IPS DF 6.9 (cell line): ENCODE measurements at places on chromosomes 12 and 14.

GRCh38 chr12:128932521-128932920 lies 79.2 kb downstream of the GLT1D1 start:
- no peak for DNase-seq

GRCh38 chr14:89320381-89321000 lies 96.5 kb downstream of the FOXN3 start:
- DNase-seq: no peak

GRCh38 chr14:68148276-68148675 lies 328.7 kb downstream of the RAD51B start:
- no peak for DNase-seq

DNA sequence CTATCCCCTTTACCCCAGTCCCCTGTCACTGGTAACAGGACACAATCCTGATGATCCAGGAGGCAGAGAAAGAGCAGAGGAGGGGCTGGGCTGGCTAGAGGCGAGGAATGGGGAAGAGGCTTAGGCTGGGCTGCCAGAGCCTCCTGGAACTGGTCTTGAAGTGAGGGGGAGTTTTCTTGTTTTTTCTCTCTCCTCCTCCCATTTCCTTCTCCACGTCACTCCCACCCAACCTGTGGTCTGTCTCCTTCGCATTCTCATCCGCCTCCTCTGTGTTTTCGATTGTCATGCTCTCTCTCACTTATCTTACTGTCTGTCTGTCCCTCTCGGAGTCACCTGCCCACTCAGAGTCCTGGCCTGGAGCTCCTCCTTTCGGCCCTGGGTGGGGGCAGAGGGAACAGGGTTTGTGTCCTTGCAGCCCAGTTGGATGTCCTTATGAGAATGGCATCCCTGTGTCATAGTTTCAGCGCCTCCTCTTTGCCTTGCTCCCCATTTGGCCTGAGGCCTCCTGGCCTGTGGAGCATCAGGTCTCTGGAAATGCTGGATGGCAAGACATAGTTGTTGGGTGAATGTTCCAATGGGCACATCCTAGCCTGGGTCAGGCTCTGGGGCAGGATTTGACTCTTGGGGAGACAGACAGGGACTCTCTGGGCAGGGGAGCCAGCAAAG lies 3.4 kb upstream of the KRT80 start:
- no peak for DNase-seq

DNA sequence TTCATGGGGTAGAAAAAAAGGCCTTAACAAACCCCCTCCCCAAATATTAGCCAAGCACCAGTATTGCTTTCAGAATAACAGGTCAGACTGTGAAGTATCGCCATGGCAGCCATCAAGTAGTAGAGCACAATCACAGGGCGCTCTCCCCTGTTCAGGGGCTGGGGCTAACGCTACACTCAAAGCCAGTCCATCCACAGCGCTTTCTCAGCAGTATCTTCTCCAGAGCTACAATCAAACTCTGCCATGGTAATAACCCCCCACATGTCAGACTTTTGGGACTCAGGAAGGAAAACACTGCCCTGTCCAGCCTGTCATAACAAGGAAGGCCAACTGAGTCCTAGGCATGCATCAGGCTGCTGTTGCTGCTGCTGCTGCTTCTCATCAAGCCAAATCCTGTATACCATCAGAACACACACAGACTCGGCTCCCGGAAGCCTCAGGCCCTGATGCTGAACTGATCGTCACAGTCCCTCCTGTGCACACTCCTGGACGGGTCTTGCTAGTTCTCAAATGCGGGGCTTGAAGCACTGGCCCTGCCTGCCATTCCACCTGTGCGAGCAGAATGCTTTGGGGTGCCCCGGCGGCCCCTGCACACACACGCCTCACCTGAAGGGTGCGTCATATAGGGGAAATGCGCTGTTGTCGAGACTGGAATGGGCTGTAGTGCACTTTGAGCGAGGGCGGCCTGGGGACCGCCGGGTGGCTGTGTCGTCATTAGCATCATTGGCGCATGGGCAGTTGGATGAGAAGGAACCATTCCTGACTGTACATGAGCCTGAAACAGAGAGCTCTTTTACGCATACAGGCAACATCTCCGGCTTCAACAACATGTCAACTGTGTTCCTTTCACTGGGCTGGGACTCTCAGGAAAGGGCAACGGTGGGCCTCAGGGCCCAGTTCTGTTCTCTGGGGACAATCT lies 47.6 kb downstream of the SH2B3 start:
- DNase-seq: no peak

DNA sequence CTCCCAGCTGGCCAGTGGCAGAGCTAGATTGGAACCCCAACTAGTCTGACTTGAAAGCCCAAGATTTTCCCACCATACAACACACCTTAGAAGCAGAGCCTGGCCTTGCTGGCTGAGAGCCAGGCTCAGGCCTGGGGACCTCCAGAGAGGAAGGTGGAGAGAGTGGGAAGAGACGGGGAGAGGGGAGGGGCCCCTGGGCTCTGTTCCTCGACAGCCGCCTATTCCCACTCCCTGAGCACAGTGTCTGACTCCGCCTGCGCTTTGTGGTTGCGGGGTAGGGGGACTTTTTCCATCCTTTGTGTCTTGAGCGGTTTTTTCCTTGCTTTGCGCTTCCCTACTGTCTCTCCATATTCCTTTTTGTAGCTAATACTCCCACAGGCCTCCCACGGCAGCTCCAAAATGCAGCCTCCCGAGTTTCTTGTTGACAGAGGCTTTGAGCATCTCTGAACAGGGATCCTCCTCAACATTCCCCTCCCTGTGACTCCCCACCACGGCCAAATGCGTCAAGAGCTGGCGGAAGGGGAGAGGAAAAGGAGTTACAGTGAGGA lies 4.0 kb upstream of the KCNH3 start:
- no peak for DNase-seq

GRCh38 chr14:56862836-56863235 lies 52.6 kb upstream of the OTX2 start:
- no peak for DNase-seq

DNA sequence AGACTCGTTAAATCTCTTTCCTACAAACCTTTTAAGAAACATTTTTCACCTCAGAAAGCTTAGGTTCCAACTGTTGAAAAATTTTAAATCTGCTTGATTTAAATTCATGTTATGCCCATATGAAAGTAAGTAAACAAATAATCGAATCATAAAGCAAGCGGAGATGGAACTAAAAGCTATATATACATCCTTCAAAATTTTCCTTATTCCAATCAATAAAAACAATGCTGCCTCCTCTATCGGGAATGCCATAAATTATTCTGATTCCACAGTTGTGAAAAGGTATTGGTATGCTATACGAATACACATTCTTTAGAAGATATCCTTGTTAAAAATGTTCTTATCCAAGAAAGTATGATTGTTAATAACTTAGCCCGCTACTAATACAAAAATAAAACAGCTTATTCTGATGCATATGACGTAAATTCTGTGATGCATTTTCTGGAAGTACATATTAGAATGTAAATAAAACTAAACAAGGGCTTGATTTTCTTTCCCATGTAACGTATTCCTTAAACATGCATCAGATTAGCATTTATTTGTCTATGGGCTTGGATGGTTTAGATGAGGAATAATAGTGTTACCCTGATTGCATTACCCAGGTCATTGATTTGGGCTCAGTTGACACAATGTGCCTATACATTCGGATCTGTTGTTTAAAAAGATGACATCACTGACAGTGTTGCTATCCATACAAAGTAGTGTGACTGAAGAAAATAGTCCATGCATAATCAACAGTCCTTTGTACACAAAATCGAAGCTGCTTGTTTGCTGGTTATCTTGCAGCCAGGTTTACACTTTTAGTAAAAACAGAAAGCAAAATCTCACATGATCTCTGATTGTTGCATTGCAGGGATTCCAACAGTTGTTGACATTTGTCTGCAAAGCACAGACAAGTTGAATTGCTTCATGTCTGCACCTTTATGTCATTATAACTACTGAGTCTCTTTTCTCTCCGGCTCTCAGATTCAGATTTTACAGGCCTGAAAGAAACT lies 656 bp upstream of the DTD2 start:
- no peak for DNase-seq

GRCh38 chr12:117333331-117333881 lies 28.0 kb downstream of the NOS1 start:
- no peak for DNase-seq

DNA sequence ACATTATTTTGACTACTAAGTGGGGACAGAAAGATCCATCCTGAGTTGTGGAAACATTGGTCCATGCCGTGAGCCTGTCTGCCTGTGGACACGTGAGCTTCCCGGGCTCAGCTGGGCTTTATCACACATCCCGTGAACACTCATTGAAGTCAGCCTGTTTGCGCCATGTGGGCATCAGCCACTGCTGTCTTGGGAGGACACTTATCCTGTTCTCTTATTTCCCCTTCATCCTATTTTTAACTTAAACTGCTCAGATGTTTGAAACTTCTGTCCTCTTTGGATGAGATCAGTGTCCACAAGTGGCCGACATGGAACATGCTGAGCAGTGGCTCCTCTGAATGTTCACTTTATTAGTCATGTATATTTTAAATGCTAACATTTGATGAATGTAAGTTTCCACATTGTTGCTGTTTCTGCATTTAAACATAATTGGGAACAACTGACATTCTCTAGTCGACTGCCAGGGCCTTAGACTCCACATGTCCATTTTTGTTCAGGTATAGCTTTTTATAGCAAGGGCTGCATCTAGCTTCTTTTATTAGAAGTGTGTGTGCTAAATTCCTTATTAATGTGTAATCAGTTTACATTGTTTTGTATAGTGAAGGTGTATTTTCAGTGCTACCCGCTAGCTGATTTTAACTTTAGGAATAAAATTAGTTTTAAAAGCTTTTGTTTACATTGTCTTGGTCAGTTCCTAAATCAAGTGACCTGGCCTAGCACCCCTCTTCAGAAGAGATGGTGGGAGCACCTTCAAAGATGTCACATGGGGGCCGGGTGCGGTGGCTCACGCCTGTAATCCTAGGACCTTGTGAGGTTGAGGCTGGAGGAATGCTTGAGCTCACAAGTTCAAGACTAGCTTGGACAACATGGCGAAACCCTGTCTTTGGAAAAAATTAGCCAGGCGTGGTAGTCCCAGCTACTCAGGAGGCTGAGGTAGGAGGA lies 24.0 kb downstream of the RNF34 start:
- DNase-seq: no peak

- no peak for DNase-seq
Measured at GRCh38 chr12:38158428-38159091, 158.0 kb upstream of the ALG10B start.

- DNase-seq: no peak
Measured at GRCh38 chr14:98984719-98985041, 287.3 kb downstream of the BCL11B start.

- no peak for DNase-seq
Measured at GRCh38 chr12:130973109-130973508, 19.4 kb downstream of the ADGRD1 start.

GRCh38 chr12:108856170-108856427 lies 1.3 kb downstream of the SSH1 start:
- DNase-seq: no peak

GRCh38 chr14:55127460-55127951 lies 1.5 kb upstream of the LGALS3 start:
- no peak for DNase-seq
